Mesenteric fat pad (tissue), 1 donor: ENCODE measurements at places on chromosomes 12 and 14.

DNA sequence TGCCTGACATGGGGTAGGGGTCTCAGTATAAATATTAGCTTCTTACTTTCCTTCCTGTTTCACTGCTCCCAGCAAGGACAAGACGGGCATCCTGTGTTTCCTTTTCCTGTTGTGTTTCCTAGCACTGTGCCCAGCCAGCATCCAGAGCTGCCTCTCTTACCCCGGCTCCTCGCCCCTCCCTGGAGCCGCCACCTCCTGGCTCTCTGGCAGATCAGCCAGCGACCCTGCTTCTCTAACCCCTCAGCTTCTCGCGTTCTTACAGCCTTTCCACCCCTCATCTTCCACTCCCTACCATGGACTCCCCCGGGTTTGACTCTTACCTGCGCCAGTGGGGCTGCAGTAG is 17.8 kb downstream of the HDAC7 start:
- DNase-seq = no peak

DNA sequence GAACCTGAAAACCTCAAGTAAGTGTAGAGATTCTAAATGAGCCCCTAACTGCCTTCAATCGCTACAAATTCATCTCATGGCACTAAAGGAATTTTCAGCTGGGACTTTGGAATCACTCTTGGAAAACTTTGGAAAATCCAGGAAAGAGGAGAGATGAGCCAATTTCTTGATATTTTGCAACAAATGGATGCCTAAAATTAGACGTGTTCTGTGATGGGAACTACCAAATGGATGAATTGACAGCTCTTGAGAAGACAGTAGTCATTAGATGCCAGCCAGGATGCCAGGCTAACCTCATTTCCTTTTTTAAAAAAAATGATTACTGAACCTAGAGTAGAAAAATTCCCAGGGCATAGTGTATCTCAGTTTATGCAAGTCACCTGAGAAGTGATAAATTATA is 78.3 kb downstream of the NPAS3 start:
- DNase-seq = no peak

DNA sequence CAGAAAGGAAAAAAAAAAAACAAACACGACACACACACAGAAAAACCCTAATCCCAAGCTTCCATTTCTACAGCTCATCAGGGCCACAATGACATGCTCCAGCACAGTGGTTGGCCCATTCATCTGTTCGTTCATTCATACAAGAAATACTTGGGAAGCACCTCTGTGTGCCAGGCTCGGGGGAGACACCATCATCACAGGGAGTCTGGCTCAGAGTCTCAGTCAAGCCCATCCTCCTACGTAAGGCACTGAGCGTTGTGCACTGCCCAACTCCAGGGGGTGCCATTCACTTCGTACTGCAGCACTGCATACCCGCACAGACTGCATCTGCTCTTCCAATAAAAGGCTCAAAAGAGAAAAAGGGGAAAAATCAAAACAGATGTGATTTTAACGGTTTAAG is 15.3 kb downstream of the VPS37B start:
- no peak for DNase-seq

- no peak for DNase-seq
These were observed 4.3 kb downstream of the CRACR2A start for GRCh38 chr12:3748620-3749019.

DNA sequence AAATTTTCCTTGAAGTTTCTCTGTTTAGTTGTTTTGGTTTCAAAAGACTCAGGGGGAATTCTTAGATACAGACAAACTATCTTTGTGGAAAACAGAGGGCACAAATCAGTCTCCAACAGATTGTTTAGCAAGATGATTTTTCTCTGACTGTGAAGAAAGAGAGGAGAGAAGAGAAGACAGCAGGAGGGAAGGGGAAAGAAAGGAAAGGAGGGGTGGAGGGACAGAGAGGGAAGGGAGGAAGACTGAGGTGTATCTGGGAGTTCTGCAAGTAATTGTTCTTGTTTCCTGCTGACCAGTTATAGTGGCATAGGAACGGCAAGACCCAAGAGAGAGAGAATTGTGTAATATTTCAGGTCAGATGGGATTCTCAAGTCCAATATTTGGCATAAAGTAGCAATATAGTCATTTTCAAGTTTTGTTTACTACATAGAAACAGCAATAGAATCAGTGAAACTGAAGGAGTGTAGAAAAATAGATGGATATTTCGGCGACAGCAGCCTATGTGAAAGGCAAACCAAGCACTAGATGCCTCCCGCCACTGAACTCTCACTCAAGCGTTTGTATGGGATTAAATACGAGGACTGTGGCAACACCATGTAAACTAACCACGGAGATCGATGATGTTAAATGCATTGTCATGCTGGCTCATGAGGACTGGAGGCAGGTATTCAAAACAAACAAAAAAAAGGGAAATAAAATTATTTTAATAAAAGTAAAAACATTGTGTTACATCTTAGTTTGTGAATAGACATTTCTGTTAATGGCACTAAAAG is 342.5 kb downstream of the SLC16A7 start:
- DNase-seq = no peak

GRCh38 chr14:68501171-68501570 is 291.7 kb downstream of the ZFP36L1 start:
- DNase-seq = no peak

GRCh38 chr12:79874665-79875064 is 60.2 kb downstream of the PPP1R12A start:
- no peak for DNase-seq

DNA sequence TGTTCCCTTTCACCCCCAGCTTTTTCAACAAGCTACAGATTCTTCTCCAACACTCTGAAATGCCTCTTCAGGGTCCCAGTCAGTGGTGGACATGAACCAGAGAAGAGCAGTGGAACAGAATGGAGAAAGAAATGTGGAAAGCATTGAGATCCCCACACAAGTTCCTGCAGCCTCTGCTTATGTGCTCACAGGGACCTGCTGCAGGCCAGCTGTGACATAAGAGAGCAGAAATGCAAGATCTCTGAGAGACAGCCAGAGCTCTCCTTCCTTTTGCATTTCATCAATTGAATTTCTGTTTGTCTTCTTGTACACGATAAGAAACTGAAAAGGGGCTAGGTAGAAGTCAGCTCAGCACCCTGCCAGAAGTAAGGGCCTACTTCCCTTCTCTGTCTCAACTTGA is 6.2 kb downstream of the MDM1 start:
- no peak for DNase-seq

DNA sequence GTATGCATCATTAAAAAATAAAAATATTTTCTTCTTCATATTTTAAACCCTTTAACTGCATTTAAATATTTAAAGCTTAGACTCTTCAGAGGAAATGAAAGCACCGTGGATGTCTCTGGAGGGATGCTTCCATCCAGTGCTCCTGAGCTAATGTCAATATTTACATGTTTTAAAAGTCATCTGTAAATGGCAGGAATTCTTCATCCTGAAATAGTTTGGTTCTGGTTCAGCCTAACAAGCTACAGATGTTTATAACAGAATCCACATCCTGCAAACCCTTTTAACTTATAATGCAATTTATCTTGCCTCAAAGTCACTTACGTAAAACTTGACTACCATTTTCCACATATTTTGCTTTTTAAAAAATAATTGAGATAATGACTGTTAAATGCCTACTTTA is 1207.3 kb downstream of the SLC16A7 start:
- no peak for DNase-seq

DNA sequence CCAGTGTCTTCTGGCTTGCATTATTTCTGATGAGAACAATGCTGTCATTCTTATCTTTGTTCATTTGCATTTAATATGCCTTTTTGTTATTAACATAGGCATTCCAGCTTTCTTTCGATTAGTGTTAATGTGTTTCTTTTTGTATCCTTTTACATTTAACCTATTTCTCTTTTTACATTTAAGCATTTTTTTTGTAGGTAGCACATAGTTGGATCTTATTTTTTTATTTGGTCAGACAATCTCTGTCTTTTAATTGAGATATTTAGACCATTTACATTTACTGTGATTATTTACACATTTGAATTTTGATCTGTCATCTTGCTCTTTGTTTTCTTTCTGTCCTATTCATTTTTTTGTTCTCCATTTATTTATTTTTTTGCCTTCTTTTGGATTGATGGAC is 14.5 kb upstream of the KIF26A start:
- DNase-seq = no peak

- no peak for DNase-seq
These were observed 42.2 kb upstream of the FBXO33 start for GRCh38 chr14:39474416-39474911.

DNA sequence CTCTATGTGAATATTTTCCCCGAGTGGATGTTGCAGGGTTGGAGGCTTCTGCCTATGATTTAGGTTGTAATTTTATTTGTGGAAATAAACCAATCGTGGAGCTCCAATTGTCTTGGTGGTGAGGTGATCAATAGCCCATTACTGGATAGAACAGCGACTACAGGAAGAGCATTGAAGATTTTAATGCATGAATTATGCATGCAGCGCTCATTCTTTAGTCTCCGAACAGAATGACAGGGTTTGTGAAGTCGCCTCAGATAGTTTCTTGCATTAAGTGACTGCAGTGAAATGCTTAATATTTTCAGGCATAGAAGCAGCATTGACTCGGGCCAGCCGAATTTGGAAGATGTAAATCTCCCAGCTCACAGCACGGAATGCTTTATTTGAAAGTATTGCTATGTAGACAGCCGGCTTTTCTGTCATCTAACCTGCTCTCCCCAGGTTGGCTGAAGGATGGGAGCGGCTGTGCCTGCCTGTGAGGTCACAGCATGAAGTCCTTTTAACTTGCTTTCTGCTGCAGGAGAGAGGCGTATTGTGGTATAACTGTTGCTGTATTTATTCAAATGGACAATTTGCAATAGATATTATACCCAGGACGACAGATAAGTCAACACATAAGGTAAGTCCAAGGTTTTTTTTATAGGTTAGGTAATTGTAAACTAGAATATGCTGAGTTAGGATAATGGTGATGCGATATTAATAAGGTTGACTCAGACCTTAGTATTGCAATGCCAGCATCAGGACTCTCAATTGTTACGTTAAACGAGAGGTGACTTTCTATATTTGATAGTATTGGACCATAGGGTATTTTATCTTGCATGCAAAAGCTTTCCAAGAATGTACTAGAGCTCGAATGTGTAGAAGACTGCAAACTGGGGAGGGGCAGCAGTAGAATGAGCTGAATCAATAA is 135.7 kb downstream of the CNTN1 start:
- no peak for DNase-seq

DNA sequence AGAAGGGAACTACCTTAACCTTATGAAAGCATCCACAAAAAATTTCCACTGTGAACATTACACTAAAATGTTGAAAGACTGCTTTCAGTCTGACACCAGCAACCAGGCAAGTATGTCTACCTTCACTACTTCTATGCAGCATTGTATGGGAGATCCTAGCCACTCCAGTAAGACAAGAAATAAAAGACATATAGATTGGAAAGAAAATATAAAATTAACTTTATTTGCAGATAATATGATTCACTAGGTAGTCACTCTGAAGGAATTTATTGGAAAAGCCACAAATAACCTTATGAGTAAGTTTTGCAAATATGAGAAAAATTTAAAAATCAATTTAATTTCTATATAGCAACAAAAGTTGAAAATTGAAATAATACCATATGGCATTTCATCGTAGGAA is 172.0 kb downstream of the RERGL start:
- no peak for DNase-seq

DNA sequence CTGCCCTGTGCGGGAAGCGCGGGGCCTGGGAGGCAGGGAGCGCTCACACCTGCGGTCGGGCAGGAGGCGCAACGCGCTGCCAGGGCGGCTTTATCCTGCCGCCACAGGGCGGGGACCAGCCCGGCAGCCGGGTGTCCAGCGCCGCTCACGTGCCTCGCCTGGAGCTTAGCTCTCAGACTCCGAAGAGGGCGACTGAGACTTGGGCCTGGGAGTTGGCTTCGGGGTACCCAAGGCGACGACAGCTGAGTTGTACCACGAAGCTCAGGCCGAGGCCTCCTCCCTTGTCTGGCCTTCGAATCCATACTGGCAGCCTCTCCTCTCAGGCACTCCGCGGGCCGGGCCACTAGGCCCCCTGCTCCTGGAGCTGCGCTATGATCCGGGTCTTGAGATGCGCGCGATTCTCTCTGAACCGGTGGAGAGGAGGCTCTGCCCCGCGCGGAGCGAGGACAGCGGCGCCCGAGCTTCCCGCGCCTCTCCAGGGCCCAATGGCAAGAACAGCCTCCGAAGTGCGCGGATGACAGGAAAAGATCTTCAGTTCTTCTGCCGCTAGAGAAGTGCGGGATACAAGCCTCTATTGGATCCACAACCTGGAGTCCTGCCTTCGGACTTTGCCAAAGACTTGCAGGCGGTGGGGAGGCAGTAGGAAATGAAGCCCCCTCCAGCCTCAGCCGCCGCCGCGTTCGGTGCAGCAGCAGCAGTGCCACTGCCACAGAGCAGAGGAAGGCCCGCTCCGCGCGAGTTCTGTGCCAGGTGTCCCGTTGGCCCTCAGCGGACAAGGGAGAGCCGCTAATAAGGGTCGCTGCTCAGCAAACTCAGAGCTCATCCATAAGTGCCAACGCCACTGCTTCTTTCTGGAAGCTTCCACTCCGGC is 6.8 kb downstream of the SIX1 start:
- no peak for DNase-seq

DNA sequence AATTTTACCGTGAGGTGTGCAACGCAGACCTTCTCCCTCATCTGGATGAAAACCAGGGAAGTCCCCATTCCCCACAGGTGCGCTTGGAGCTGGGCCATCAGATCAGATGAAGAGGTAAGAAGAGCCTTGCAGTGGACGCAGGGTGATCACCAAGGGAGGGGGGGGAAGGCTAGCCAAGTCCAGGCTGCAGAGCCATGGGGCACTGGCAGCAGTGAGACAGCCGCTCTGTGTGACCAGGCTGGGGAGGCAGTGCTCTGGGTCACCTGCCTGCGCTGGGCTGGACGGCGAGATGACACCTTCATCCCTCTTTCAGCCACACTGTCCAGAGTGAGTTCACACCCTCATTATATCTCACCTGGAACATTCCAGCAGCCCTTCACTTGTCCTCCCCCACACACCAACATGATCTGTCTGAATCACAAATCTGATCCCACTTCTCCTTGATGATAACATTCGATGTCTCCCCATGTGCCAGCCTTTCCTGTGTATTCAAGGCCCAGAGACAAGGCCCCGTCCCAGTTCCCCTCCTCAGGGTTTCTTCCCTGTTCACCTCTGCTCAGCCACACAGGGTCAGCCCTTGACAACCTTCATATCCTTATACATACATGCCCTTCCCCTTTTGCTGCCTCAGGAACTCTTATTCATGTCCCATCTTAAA is 65.9 kb upstream of the VASH1 start:
- DNase-seq = no peak
